ENCODE measurements at places on chromosomes 7 and 10. TPM values are rescaled to one million over a fixed set of nuclear protein-coding genes. Genes with fewer than 3 reads are reported as not detected.

DNA sequence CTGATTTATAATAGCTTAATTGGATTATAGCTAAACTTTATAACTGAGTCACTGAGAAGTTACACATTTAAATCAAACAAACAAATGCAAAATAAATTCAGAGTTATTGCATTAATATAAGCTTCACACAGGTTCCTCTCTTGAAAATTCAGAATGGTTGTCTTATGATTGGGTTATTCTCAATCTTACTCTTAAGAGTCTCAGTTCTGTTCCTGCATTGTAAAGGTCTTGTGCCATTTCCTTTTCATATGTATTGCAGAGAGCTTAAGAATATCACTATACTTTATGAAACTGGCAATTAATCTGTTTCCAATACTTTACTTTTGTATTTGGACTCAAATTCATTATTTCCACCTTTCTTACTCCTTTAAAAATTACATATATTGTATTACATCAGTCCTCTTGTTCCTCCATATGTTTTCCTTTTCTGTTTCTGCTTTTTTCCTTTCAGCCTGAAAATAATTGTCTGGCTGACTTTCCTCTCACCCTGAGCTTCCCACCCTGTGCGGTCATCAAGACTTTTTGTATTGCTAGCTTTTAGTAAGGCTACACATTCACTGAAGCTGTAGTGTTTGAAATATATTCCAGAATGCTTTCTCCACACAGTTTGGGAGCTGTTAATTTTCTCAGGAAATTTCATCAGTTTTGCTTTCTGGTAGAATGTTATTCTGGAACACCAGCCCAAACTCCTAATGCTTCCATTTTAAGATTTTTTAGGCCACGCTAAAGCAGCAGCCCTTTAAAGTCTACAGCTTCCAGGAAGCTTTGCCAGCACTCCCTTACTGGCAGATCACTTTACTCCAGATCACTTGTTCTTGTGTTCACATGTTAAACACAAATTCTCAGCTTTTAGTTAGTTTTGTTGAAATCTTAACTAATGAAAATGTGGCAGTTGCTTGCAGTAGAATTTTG, 139.4 kb downstream of the KCND2 start:
- no peak for DNase-seq
- no peak overlapping the region for H3K27ac ChIP-seq
- no peaks in the 10 kb centered on the region for H3K36me3 ChIP-seq
- H3K4me3 ChIP-seq = no peak overlapping the region
- no peaks in the 10 kb centered on the region for H3K4me1 ChIP-seq

DNA sequence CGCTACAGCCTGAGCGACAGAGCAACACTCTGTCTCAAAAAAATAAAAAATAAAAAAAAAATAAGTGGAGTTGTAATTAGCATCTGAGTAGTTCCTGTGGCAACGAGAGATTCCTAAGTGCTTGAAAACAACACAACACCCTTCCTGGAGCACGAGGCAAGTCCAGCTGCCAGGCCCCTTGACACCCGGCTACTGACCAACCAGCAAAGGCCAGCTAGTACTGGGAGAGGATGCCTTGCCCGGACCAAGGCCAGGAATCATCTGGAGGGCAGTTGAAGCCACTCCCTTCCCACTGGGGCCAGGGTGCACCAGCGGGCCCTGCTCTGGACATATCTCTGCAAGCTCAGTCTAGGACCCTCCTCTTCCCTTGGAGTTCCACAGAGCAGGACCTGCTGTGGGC, 536 bp downstream of the C10orf105 start:
- no peak overlapping the region for H3K4me3 ChIP-seq
- H3K36me3 ChIP-seq = no peaks in the 10 kb centered on the region
- no peak overlapping the region for H3K27ac ChIP-seq
- peaks cover 28% of the 10 kb centered on the region for H3K27me3 ChIP-seq

GRCh38 chr10:128929767-128930166, 537.3 kb upstream of the MGMT start:
- no peaks in the 10 kb centered on the region for H3K4me1 ChIP-seq
- no peak overlapping the region for H3K27ac ChIP-seq
- H3K27me3 ChIP-seq = no peaks in the 10 kb centered on the region
- H3K4me3 ChIP-seq = no peak overlapping the region
- peaks cover 1% of the 10 kb centered on the region for H3K36me3 ChIP-seq

DNA sequence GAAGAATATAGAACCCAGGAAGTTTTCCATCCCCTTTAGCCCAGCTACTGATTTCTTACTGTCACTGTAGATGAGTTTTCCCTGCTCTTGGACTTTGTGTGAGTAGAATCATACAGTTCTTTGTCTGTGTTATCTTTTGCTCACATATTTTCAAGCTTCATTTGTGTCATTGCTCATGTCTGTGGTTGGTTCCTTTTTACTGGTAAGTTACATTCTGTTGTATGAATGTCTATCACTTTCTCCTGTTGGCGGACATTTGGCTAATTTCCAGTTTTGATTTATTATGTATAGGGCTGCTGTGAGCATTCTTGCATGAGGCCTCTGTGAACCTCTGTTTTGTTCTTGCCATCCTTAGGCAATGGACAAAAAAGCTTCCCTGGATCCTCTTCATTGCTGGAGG, 5.3 kb downstream of the GLRX3 start:
- peaks cover 38% of the 10 kb centered on the region for H3K4me1 ChIP-seq
- no peak overlapping the region for H3K27ac ChIP-seq
- H3K27me3 ChIP-seq = no peaks in the 10 kb centered on the region
- peaks cover 15% of the 10 kb centered on the region for H3K36me3 ChIP-seq

DNA sequence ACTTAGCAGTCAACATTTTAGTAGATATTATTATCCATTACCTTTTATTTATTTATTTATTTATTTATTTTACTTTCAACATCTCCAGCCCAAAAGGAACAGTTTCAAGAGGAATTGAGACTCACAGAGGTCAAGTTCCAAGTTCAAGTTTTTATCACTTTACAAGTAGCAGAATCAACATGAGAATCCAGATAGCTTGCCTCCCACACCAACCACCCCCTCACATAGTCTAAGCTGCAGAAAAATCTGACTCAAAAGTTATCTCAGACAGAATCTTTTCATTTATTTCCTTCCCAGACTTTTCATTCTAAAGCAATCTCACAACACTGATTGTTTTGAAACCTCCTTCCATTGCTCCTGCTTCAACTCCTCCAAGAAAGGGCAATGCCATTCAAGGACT, 129.6 kb downstream of the GRM3 start:
- H3K4me1 ChIP-seq = no peaks in the 10 kb centered on the region
- no peak overlapping the region for H3K27ac ChIP-seq
- no peak overlapping the region for H3K4me3 ChIP-seq
- no peaks in the 10 kb centered on the region for H3K27me3 ChIP-seq

GRCh38 chr7:150481186-150481920, 30.9 kb downstream of the GIMAP8 start:
- no peak overlapping the region for H3K27ac ChIP-seq
- no peaks in the 10 kb centered on the region for H3K4me1 ChIP-seq
- no peak for DNase-seq
- H3K27me3 ChIP-seq = no peaks in the 10 kb centered on the region
- H3K4me3 ChIP-seq = no peak overlapping the region

VSTM4 gene
- 0.70 TPM for total RNA-seq

SPDYE18 gene
- not detected for total RNA-seq
